ENCODE measurements at places on chromosomes 16 and 17.

- DNase-seq = no peak
These were observed 484 bp upstream of the NUDT7 start for GRCh38 chr16:77721752-77722308.

- DNase-seq = peak; percentile 6
These were observed 29.3 kb downstream of the DYNLRB2 start for GRCh38 chr16:80570106-80570478.

- DNase-seq = no peak
These were observed 38.4 kb downstream of the TNFRSF13B start for GRCh38 chr17:16933317-16934132.

DNA sequence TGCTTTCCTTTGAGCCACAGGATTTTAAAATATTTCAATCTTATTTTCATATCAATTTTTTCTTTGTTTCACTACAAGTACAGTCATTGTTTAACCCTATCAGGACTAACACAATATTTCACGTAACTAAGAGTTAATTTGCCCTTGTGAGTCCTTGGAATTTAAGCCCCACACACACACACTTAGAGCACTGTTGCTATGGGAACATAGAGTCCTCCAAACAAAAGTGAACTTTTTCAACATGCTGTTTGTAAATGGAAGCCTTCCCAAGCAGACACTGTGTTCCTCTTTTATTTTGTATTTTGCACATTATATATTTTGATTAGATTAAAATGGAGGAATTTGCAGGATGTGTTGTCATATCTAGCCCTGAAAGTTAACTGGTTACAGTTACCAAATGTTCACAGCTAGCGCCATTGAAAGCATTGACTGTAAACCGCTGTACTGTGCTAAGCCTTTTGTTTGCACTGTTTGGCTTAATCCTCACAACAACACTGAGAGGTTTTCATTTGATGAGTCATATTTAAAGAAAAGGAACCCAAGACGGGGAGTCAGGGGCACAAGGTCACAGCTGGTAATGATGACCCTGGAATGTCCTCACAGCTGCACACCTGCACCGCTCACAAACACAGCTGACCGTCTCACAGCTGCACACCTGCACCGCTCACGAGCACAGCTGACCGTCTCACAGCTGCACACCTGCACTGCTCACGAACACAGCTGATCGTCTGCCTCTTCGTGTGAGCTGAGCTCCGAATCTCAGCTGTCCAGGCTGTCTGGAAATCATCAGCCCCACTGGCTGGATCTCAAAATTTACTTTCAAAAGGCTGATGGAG lies 6.3 kb downstream of the HSBP1 start:
- DNase-seq = peak; percentile 92

DNA sequence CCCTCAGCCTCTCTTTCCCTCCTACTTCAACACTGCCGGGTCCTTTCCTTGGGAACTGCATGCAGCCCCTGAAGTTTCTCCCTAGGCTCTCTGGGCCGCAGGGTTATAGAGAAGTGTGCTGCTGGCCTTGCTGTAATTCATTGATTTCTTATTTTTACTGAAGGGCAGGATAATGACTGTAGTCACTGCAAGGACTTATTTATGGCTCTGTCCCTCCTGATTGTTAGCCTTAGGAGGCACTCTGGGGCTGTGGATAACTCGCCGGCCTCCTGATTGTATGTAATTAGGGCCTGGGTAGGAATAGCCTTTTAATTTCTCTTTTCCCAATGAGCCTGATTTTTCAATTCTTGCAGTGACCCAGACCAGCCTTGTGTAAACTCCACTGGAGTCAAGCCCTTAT lies 138.3 kb upstream of the CDH13 start:
- DNase-seq = no peak

- peak; percentile 86 for DNase-seq
These were observed at the start of gene SPHK1 for GRCh38 chr17:76384222-76384986. Gene SPHK1 (plus strand): TSS chr17:76384609. CDS start chr17:76385645, 1,036 bp downstream.

DNA sequence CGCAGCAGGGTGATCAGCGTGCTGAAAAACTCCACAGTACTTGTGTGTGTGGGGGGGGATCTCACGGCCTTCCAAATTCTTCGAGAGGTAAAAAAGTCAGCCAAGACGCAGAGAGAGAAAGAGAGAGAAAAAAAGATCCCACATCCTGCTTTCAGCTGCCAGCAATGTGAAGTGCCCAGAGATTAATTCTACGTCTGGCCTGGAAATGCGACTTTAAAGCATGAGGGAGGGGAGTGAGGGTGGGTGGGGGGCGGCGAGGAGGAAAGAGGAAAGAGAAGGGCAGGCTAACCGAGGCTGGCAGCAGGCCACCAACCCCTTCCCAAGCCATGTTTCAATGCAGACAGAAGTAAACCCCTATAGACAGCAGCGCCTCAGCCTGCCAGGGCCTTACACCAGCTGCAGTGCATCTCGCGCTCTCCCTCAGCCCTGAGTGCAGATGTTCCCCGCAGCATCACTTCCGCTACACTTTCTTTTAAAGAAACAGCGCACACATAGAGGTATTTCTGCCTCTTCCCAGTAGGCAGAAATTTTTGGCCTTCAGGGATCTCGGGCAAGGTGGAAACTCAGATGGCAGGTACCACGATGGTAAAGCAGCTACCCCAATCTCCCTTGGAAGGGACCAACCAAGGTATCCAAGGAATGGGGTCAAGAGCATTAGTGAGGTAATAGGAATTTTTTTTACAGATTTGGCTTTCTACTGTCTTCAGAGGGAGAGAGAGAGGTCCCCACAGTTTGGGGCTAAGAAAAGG lies 87.8 kb downstream of the SMG6 start:
- peak; percentile 99 for DNase-seq

DNA sequence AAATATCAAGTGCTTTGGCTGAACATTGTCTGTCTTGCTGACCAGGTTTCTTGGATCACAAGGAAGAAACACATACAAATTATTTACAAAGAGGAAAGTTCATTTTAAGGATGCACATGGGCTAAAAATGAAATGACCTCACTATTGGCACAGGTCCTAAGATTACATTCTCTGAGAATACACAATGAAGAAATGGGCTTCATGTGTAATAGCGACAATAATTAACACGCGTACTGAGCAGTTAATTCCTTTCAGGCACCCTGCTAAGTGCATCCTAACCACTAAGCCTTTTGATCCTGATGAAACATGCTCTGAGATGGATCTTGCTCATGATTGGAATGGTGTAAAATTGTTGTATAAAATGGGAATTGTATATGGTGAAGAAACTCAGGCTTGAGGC lies 429.0 kb downstream of the HS3ST4 start:
- DNase-seq = no peak

DNA sequence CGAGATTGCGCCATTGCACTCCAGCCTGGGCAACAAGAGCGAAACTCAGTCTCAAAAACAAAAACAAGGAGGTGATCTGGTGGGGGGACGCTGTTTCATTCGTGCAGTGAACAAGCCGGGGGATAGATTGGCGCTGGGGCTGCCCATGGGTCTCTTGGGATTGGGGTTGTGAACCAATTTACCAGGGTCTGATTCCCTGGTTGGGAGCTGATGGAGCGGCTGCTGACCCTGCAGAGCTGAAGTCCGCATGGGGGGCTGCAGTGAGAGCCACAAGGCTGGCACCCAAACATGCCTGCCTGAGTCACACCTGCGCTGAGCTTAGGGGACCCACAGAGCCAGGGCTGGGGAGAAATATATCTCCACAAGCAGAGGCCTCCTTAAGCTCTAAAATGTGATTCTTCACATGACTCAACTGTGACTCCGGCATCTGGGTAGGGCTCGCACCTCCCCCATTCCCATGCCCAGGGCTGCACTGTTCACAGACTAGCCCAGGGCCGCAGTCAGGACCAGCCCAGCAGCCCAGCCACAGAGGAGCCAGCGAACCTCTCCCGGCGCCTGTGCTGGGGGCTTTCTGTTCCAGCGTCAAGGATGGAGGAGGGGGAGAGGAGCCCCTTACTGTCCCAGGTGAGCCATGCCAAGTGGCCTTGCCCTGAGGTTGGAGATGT lies 5.0 kb downstream of the TSPAN10 start:
- DNase-seq = peak; percentile 68

- no peak for DNase-seq
These were observed 71.7 kb downstream of the GPRC5B start for GRCh38 chr16:19812986-19813385.

GRCh38 chr16:30535106-30535776 lies 583 bp upstream of the ZNF747 start:
- DNase-seq = no peak

DNA sequence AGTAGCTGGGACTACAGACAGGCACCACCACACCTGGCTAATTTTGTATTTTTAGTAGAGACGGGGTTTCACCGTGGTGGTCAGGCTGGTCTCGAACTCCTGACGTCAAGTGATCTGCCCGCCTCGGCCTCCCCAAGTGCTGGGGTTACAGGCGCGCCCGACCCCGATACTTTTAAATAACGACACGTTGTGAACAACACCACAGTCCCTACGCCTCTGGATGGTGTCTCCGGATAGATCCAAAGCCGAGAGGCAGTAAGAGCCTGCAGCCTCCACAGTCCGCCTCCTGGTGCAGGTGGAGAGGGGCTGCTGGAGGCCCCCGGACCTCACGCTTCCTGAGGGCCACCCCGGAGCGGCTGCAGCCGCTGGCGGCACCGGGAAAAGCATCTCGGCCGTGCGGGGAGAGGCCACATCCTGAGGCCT lies 741 bp upstream of the TLCD3A start:
- no peak for DNase-seq

DNA sequence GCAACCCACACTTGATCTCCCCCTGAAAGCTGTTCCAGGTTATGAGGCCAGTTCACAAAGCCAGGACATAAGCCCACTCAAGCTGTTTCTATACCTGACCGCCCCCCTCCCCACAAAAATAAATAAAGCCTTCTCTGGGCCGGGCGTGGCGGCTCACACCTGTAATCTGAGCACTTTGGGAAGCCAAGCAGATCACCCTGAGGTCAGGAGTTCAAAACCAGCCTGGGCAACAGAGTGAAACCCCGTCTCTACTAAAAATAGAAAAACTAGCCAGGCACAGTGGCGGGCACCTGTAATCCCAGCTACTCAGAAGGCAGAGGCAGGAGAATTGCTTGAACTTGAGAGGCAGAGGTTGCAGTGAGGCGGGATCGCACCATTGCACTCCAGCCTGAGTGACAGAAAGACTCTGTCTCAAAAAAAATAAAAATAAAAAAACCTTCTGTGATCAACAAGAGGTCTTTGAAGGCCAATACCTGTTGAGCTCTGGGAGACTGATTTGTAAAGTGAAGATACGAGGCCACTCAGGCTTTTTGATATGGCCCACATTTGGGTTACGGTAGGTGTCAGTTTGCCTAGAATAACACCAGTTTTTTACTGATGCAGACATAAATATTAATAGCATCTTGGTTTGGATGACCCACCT lies 2.2 kb downstream of the KDM8 start:
- DNase-seq = no peak

GRCh38 chr17:70172449-70172848 lies 3.1 kb downstream of the KCNJ2 start:
- no peak for DNase-seq

GRCh38 chr17:49227436-49228261 lies 2.9 kb downstream of the PHOSPHO1 start:
- DNase-seq = peak; percentile 58

- no peak for DNase-seq
These were observed 205.1 kb upstream of the MAF start for GRCh38 chr16:79805621-79806020.

DNA sequence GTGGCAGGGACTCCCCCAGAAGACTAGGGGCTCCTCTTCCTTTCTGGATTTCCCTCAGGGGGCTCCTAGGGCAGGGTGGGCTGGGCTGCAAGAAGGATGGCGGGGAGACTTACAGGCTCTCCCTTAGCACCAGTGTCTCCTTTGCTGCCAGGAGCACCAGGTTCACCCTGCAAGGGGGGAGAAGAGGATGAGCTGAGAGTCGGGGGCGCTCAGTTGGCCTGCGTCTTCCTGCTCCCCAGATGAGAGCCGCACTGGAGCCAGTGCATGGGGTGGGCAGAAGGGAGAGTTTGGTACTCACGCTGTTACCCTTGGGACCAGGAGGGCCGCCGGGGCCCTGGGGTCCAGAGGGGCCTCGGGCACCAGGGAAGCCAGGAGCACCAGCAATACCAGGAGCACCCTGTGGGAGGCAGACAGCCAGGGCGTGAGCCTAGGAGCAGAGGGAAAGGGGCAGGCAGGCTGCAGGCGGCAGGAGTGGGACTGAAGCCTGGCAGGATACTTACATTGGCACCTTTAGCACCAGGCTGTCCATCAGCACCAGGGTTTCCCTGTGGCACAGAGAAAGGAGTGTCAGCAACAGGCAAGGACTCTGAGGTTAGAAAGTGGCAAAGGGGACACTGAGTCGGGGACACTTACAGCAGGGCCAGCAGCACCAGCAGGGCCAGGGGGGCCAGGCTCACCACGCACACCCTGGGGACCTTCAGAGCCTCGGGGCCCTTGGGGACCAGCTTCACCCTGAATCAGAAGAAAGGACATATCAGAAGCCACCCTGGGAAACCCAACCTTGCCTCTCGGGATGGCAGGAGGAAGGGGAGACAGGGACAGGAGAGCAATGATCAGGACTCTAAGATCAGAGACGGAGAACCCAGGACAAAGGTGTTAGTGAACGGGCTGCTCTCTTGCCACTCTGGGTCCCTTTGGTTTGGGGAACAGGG lies 6.2 kb downstream of the COL1A1 start:
- DNase-seq = peak; percentile 80

DNA sequence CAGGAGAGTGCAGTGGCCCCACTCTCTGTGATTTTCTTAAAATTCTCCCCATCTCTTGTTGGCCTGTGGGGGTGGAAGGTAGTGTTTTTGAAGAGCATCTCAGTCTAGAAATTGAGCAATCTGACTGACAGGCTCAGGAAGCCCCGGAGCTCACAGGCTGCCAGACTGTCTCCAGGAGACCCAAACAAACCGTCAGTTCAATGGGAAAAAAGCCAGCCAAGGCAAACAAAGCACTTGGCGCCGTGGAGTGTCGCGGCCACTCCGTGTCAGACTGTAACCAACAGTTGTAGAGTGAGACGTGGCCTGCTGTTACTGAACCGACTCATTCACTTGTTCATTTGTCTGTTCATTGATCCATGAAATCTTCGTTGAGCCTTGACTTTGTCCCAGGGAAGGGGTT lies 33.7 kb downstream of the RGS9 start:
- DNase-seq = no peak

- DNase-seq = no peak
These were observed 42.5 kb downstream of the DNAH17 start for GRCh38 chr17:78534492-78535272.

DNA sequence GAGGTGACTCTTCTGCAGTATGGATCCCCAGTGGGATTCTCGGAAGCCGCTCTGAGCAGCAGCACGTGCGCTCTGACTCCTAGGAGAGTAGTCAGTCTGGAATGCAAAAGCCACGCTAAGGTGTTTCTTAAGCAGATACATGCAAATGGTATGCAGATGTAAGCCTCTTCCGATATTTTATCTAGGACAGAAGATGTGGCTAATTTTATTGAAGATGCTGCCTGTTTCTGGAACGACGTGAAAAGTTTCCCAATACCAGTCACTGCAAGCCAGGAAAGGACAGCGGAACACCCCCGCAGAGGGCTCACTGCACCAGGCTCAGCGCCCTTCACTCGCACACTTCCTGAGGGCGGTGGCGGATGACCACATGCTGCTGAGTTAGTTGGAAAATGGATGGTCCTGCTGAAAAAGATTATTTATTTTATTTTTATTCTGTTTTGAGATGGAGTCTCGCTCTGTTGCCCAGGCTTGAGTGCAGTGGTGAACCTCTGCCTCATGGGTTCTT lies 10.1 kb downstream of the FADS6 start:
- DNase-seq = no peak

All from AG10803 (cell line).